GDM1 (cell line): ENCODE measurements at places on chromosomes 5 and 9.
A peak's percentile ranks its signal among the peaks of the same experiment; 100 is the strongest.

- no peak for DNase-seq
These were observed 31.2 kb upstream of the CTNNA1 start for GRCh38 chr5:138721979-138722378.

GRCh38 chr9:71683598-71684235 lies 84.6 kb downstream of the CEMIP2 start:
- peak; percentile 34 for DNase-seq

DNA sequence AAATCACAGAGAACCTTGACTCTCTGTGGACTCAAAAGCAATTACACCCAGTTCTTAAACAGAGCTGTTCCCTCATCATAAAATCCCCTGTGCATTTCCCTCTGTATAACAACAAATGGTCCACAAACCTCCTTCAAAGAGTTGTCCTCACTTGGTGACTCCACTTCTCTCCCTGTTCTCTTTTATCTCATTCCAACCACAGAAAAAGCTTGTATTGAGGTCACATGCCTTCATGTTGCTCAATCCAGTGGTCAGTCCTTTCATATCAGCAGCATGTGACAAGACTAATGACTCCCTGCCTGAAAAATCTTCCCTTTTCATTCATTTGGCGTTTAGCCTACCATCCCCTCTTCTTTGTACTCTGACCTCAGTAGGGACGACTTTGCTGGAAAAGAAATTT lies 158.0 kb downstream of the DEPDC1B start:
- no peak for DNase-seq

DNA sequence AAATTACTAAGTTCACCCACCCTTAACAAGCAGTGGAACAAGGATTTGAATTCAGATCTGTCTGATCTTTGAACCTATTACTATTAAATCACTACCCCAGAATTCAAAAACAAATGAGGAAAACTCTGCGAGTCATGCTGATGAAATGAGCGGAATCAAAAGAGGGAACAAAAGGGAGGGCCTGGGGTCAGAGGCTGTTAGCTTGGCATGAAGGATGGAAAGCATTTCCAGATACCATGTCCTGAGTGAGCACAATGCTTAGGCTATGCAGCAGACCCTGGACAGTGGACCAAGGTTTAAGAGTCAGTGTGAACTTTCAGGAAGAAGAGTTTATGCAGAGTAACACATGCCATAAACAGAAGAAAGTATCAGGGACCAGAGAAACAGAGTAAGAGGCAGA lies 30.5 kb downstream of the GRIA1 start:
- no peak for DNase-seq

- no peak for DNase-seq
These were observed 939.3 kb downstream of the CDH18 start for GRCh38 chr5:19048726-19049125.

GRCh38 chr5:87110721-87111120 lies 157.0 kb upstream of the RASA1 start:
- no peak for DNase-seq
